T-helper 2 cell (primary cell): ENCODE measurements at places on chromosomes 7 and 10.

GRCh38 chr7:157276731-157277562 is 59.9 kb upstream of the DNAJB6 start:
- peak; percentile 69 for DNase-seq

GRCh38 chr7:106858618-106859532 is 6.2 kb upstream of the PIK3CG start:
- DNase-seq = no peak

GRCh38 chr10:59825932-59826331 is 72.7 kb upstream of the MRLN start:
- DNase-seq = no peak

DNA sequence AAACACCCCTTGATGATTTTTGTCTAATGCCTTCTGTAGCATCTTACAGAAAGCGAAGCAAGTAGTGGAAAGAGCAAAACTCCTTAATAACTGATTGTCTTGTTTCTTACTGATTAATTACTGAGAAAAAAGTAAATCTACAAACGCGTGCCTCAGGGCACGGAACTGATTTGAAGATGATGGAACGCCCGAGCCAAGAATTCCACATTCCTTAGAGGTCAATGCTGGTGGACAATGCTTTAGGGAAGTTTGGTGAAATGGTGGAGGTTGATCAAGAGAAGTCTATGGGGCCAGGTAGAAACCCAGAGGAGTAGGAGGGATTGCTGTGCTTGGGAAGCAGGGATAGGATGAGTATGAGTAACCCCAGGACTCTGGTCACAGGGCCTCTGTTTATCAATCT is 5.0 kb upstream of the SORBS1 start:
- no peak for DNase-seq

GRCh38 chr10:72248468-72249151 is 25.1 kb upstream of the DDIT4 start:
- peak; percentile 95 for DNase-seq

DNA sequence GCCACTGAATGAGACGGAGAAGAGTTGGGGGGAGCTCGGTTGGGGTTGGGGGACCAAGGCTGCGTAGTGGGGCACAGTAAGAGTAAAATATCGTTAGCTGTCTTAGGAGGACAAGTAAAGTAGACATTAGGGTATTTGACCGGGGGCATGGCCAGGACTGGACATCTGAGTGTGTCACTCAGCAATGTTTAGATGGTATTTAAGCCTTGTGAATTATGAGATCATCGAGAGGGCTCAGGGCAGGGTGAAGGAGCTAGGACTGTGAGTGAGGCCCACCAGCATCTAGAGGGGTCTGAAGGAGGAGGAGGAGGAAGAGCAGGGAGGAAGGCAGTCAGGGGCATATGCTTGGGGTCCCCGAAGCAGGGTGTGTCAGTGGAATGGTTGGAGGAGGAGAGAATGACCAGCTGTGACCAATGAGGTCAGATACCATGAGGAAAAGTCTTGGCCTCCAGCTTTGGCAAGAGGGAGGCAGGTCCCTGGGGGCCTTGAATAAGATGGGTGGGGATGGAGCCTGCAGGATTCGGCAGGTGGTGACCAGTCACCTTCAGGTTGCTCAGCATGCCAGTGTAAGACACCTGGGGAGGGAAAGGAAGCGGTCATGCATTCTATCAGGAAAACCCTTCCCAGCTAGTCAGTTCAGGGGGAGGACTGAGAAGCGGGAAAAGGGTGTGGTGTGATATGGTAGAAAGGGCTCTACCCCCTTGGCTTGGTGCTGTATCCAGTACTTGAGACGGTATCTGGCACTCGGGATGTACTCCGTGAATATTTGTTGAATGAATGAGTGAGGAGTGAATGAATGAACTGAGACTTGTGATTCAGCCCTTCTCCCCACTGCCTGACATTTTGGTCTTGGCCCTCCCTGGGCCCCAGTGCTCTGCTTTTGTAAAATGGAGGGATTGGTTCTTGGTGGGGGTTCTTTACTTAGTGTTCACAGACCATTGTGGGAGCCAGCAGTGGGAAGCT is 34.8 kb upstream of the SH2D4B start:
- no peak for DNase-seq

GRCh38 chr10:89773081-89773480 is 71.7 kb downstream of the KIF20B start:
- DNase-seq = no peak

DNA sequence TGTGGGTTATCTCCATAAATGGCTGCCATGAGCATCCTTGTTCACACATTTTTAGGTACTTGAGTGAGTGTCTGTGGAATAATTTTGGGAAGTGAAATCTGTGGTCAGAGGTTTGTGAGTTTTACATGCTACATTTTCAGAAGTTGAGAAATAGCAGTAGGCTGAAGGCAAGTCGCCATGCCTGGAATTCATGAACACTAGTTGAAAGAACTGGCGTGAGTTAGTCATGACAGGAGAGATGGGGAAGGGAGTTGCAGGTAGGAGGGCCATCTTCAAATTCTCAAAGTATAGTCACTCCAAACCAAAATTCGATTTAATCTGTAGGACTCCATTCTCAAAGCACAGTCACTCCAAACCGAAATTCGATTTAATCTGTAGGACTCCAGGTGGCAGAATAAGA is 89.6 kb downstream of the EGFR start:
- no peak for DNase-seq

DNA sequence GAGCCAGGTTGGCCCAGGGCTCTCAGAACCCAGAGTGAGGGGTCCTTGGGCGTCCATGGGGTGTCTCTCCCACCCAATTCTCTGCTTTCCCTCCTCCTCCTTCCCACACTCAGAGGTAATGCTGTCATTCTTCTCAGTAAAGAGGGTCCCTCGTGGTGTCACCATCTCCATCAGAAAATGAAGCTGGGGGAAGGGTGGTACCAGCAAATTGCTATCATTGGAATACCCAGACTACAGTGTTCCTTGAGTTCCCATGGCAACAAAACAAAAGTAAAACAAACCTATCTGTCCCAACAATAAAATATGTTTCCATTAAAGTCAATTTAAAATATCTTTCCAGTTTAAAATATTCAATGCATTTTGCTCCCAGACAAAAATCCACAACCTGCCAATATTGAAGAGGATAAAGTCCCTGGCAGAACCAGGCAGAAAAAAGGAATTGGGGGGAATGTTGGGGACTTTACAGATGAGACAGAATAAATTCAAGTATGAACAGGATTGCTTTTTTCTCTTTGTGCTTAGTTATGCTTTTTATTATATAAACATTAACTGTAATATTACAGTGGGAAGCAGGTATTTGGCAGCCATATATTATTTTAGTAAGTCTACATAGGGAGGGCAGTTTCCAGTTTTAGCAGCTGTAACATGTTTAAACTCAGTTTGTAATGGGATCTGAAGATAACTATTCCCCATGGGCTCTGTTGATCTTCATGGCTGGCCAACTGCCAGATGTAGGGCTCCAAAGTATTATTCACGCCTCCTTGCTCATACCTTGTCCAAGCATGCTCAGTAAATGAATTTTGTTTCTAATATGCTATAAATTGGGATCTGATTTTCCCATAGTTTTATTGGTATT is 182.1 kb downstream of the ARID5B start:
- no peak for DNase-seq

- DNase-seq = no peak
Measured at GRCh38 chr7:22373388-22373787, 16.4 kb upstream of the RAPGEF5 start.

DNA sequence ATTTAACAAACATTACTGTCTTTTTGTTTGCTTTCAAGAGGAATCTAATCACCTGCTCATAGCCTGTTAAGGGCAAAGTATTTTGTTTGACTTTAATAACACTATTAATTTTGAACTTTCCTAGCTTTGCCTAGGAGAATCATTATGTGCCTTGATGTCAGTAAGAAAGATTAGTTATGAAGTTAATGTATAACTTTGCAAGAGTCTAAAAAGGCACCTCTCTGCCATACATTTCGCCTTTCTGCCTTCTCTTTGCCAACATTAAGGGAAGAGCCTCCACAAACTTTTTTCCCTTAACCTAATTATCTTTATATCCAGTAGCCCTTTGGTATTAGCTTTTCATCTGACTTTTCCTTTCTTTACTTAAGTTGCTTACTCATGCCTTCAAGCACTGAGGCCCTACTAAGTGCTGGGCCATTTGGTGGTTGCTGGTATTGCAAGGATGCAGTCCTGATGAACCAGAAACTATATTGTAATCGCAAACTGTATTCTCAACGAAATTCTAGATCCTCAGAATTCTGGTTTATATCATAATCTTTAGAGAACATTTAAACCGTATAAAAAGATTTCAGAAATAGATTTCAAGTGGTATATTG is 108.5 kb downstream of the SND1 start:
- DNase-seq = no peak

GRCh38 chr10:69464801-69465401 is 13.6 kb downstream of the TSPAN15 start:
- DNase-seq = peak; percentile 33

DNA sequence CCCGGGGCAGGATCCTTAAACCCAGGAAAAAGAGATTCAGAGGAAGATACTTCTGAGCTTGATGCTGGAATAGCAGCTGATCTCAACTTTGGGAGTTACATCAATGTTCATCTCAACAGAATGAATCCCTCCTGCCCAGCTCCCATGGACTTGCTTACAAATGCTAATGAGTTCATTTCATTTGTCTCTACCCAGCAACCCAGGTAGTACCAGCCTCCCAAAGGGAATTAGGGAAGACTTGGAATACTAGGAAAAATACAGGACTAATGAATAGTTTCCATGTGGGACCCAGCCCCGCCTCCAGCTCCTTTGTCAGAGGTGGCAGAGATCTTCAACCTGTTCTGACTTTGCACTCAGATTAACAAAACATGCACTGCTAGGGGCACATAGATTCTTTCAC is 22.1 kb upstream of the TCF7L2 start:
- DNase-seq = no peak

DNA sequence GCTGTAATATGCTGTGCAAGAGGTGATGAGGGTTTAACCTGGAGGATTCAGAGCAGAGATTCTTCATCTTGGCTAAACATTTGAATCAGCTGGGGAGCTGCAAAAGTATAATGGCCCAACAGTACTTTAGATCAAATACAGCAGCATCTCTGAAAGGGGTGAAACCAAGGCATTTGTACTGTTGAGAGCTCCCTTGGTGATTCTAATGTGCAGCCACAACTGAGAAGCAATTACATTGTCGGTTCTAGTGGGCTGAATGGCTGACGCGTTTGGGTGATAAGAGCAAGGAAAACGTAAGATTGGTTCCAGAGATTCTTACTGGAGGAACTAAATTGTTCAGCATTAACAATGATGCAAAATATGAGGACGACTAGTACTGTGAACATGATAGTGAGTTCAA is 269.7 kb downstream of the AGMO start:
- no peak for DNase-seq

DNA sequence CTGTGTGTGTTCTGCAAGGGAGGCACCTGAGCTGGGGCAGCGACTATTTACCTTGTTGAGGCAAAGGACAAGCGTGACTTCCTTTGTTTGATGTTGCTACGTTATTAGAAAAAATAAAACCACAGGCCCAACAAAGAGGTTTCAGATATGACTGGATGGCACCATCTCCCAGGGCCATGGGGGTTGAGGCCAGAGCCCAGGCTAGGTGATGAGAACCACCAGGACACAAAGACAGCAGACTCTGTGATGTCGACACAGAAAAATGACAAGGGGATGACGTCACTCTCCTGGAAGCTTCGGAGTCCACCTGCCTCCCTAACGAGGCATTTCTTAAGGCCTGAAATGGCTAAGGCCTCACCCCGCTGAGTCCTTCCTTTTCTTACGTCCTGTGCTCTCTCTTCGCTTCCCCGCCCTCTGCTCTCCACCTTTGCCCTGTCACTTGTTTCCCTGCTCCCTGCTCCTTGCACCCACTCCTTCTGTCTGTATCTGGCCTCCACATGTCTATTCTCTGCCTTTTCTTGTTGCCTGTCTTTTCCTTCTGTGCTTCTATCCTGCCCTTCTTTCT is 83.0 kb upstream of the ADRB1 start:
- DNase-seq = peak; percentile 68

- no peak for DNase-seq
Measured at GRCh38 chr10:47359626-47360418, 11.7 kb downstream of the RBP3 start.

- no peak for DNase-seq
Measured at GRCh38 chr7:5354460-5355232, 69.0 kb downstream of the TNRC18 start.

- peak; percentile 64 for DNase-seq
Measured at GRCh38 chr10:103696411-103697145, 158.8 kb downstream of the SH3PXD2A start.

- DNase-seq = no peak
Measured at GRCh38 chr10:101052285-101052684, 9.5 kb upstream of the KAZALD1 start.

DNA sequence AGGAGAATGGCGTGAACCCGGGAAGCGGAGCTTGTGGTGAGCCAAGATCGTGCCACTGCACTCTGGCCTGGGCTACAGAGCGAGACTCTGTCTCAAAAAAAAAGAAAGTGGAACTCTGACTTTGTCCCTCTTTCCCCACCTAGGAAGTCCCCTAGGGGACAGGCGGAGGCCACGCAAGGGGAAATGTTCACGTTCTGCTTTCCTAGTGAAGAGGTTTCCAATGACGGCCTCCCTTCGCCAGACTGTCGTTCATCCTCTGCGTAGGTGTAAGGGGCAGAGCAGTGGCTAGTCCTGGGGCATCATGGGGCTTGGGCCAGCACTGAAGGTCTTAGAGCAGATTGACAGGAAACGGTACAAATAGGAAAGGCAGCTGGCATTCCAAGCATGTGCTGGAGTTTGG is 30.6 kb downstream of the SUFU start:
- no peak for DNase-seq

DNA sequence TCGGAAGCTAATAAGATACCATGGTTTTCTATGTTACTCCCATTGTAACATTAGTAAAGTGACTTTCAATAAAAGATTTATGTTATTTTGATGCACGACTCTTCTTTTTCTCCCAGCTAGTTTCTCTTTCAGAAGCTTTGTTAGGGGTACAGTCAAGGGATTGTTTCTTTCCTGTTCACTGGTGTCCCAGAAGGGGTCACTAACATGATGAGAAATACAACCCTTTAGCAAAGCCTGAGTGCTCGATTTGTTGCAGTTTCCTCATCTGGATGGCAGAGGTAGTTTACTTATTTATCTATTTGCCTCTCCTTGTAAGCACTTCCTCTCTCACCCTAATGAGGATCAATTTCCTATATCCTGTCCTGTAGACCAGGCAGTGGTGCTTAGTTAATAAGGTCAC is 17.0 kb downstream of the SRI start:
- DNase-seq = no peak

DNA sequence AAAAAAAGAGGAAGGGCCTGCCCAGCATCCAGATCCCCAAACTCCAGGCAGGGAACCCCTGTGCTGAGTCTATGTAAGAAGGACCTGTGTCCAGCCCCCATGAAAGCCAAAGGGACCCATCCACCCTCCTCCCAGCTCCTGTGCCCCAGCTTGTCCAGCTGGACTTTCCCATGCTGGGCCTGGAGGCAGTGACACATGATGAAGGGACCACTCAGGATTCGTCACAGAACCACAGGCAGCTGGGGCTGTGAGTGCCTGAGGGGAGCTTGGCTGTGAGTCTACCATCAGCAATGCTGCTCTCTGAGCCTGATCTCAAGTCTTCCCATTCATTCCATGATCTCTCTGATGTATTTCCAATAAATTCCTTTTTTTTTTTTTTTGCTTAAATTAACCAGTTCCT is 36.2 kb upstream of the MNX1 start:
- DNase-seq = no peak

GRCh38 chr7:71613313-71613712 is 481.4 kb downstream of the GALNT17 start:
- DNase-seq = no peak
